Placental epithelial cell (primary cell): ENCODE measurements at places on chromosomes 13 and 19. TPM values are rescaled to one million over a fixed set of nuclear protein-coding genes. Genes with fewer than 3 reads are reported as not detected.

BEST2 gene
- not detected in 2 replicates for total RNA-seq

ZNF486 gene
- total RNA-seq = 5.6 and 11.4 TPM in 2 replicates

KIR2DL1 gene
- not detected in 2 replicates for total RNA-seq

MIA gene
- total RNA-seq = 0.79 TPM in 1 of 2 replicates, not detected in the other

ZNF610 gene
- total RNA-seq = 0.98 and 3.5 TPM in 2 replicates

GJB6 gene
- total RNA-seq = under 0.01 TPM in 1 of 2 replicates, not detected in the other

NCAN gene
- under 0.01 TPM in 1 of 2 replicates, not detected in the other for total RNA-seq

KASH5 gene
- not detected in 2 replicates for total RNA-seq

OVOL3 gene
- total RNA-seq = not detected in 2 replicates

NRTN gene
- total RNA-seq = 0.65 and 1.2 TPM in 2 replicates

MEX3D gene
- 80.5 and 91.2 TPM in 2 replicates for total RNA-seq

CLEC17A gene
- not detected in 2 replicates for total RNA-seq

ZNF829 gene
- 3.1 and 4.7 TPM in 2 replicates for total RNA-seq

CEACAM19 gene
- 3.4 and 3.5 TPM in 2 replicates for total RNA-seq

URAD gene
- not detected in 2 replicates for total RNA-seq
